Tracheal epithelial cell (primary cell): ENCODE measurements at places on chromosomes 1 and 21. TPM values are rescaled to one million over a fixed set of nuclear protein-coding genes. Genes with fewer than 3 reads are reported as not detected.

PROK1 gene
- total RNA-seq = not detected in 2 replicates

NEK7 gene
- total RNA-seq = 56.1 and 60.0 TPM in 2 replicates

GBP7 gene
- total RNA-seq = not detected in 2 replicates

NUAK2 gene
- 6.2 and 21.9 TPM in 2 replicates for total RNA-seq

KRTAP21-2 gene
- total RNA-seq = not detected in 2 replicates

HES3 gene
- not detected in 2 replicates for total RNA-seq

PTGER3 gene
- under 0.01 TPM in 1 of 2 replicates, not detected in the other for total RNA-seq

B3GALT5 gene
- 0.72 TPM in 1 of 2 replicates, not detected in the other for total RNA-seq

CD2 gene
- not detected in 2 replicates for total RNA-seq

ZSWIM5 gene
- under 0.01 TPM in 1 of 2 replicates, not detected in the other for total RNA-seq

SGIP1 gene
- 1.4 TPM in 1 of 2 replicates, not detected in the other for total RNA-seq

S100A12 gene
- total RNA-seq = 1.7 TPM in 1 of 2 replicates, not detected in the other

FAM167B gene
- not detected in 2 replicates for total RNA-seq

C1orf210 gene
- total RNA-seq = 3.1 and 4.5 TPM in 2 replicates

GBP6 gene
- 21.7 and 38.6 TPM in 2 replicates for total RNA-seq

NLRP3 gene
- total RNA-seq = 3.4 TPM in 1 of 2 replicates, not detected in the other

SLAMF7 gene
- total RNA-seq = 1.9 and 3.4 TPM in 2 replicates

LHX4 gene
- under 0.01 TPM in 1 of 2 replicates, not detected in the other for total RNA-seq

ARID1A gene
- 10.4 and 13.6 TPM in 2 replicates for total RNA-seq

FOXD3 gene
- not detected in 2 replicates for total RNA-seq

CYYR1 gene
- total RNA-seq = 1.1 and 1.2 TPM in 2 replicates

PLA2G5 gene
- total RNA-seq = not detected in 2 replicates

NCF2 gene
- 52.6 and 109 TPM in 2 replicates for total RNA-seq

TNFRSF1B gene
- under 0.01 TPM in 1 of 2 replicates, not detected in the other for total RNA-seq

USH2A gene
- total RNA-seq = not detected in 2 replicates
